ENCODE measurements at places on chromosomes 16 and 17. TPM values are rescaled to one million over a fixed set of nuclear protein-coding genes. Genes with fewer than 3 reads are reported as not detected.

Gene EVPLL
- total RNA-seq, result not detected

GRCh38 chr16:88754912-88755744, 29.9 kb downstream of the PIEZO1 start:
- H3K27me3 ChIP-seq, result no peaks in the 10 kb centered on the region
- peaks cover 15% of the 10 kb centered on the region for H3K4me1 ChIP-seq
- H3K36me3 ChIP-seq, result no peaks in the 10 kb centered on the region
- DNase-seq, result no peak
- H3K4me3 ChIP-seq, result no peak overlapping the region

GRCh38 chr17:77637818-77638575, 320.5 kb upstream of the TNRC6C start:
- peaks cover 40% of the 10 kb centered on the region for H3K27me3 ChIP-seq
- H3K27ac ChIP-seq, result no peak overlapping the region
- DNase-seq, result peak; percentile 36
- H3K4me1 ChIP-seq, result peaks cover 8% of the 10 kb centered on the region

- no peaks in the 10 kb centered on the region for H3K36me3 ChIP-seq
- DNase-seq, result no peak
- peaks cover 4% of the 10 kb centered on the region for H3K4me1 ChIP-seq
- H3K27ac ChIP-seq, result no peak overlapping the region
- no peaks in the 10 kb centered on the region for H3K27me3 ChIP-seq
Measured at GRCh38 chr16:17323171-17323570, 147.6 kb downstream of the XYLT1 start.

Gene PEMT
- 39.2 TPM for total RNA-seq

DNA sequence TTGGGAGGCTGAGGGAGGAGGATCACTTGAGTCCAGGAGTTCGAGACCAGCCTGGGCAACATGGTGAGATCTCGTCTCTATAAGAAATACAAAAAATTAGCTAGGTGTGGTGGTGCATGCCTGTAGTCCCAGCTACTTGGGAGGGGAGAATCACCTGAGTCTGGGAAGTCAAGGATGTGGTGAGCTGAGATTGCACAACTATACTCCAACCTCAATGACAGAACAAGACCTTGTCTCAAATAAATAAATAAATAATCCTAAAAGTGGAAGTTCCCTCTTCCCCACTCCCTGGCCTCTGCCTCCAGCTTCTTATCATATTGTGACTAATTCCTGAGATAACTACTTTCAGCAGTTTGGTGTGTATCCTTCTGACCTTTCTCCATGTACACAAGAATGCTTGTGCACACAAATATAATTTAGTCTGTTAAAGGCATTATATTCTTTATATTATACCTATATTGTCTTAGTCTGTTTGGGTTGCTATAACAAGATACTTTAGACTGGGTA, 23.5 kb upstream of the DNAJA2 start:
- H3K27ac ChIP-seq, result no peak overlapping the region
- no peaks in the 10 kb centered on the region for H3K4me1 ChIP-seq

Gene NKD1
- 54.7 TPM for total RNA-seq

Gene PRMT7
- total RNA-seq, result 71.9 TPM

DNA sequence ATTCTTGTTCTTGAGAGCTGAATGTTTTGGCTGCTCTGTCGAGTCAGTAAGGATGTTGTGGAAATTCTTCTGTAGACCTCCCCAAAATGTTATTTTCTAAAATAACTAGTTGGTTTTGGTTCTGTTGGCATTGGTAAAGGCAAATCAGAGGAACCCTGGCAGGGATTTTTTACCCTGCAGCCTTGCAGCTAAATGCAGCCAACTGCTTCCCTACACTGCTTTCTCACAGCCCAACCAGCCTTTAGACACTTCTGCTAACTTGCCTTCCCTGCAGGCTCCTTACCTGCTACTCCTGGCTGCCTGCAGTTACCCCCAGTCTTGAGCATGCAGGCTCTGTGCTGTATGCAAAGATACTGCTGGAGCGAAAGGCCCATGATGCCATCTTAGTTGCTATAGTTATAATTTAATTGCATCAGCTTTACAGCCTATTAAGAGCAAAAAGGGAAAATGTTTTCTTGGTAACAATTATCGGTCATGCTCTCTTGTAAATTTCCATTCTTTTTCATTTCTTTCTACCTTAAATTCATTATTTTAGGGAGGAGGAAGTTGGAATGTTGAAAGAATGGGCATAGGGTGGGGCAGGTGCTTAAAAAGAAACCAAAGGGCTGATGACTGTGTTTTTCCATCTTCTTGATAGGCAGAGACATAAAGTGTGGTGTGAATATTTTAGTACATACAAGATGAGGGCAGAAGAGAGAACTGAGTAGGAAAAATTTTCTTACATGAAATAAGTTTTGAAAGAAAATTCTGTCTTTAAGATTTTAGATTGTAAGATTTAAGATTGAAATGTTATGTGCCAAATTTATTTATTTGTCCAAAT, 20.0 kb downstream of the NUP93 start:
- peaks cover 6% of the 10 kb centered on the region for H3K4me1 ChIP-seq
- H3K27me3 ChIP-seq, result no peaks in the 10 kb centered on the region
- H3K27ac ChIP-seq, result no peak overlapping the region
- no peak for DNase-seq
- H3K4me3 ChIP-seq, result no peak overlapping the region

Gene RPA1
- 205 TPM for total RNA-seq

Gene CA7
- not detected for total RNA-seq

- no peak overlapping the region for H3K27ac ChIP-seq
- H3K4me3 ChIP-seq, result no peak overlapping the region
- no peaks in the 10 kb centered on the region for H3K36me3 ChIP-seq
- peak; percentile 44 for DNase-seq
Measured at GRCh38 chr17:78341559-78342448, 18.1 kb downstream of the SOCS3 start.

GRCh38 chr17:57657211-57657610, 87.9 kb downstream of the CCDC182 start:
- H3K4me1 ChIP-seq, result peaks cover 27% of the 10 kb centered on the region
- H3K4me3 ChIP-seq, result no peak overlapping the region
- no peak for DNase-seq
- peaks cover 18% of the 10 kb centered on the region for H3K36me3 ChIP-seq
- no peaks in the 10 kb centered on the region for H3K27me3 ChIP-seq

- DNase-seq, result no peak
- H3K27ac ChIP-seq, result peak overlapping the region; percentile 20
- no peaks in the 10 kb centered on the region for H3K36me3 ChIP-seq
- H3K4me1 ChIP-seq, result peaks cover 20% of the 10 kb centered on the region
Measured at GRCh38 chr16:88375236-88375975, 7.4 kb upstream of the ZNF469 start.

- H3K36me3 ChIP-seq, result no peaks in the 10 kb centered on the region
- H3K27me3 ChIP-seq, result no peaks in the 10 kb centered on the region
- no peak for DNase-seq
- no peak overlapping the region for H3K4me3 ChIP-seq
- no peaks in the 10 kb centered on the region for H3K4me1 ChIP-seq
Measured at GRCh38 chr17:2898255-2898926, 102.2 kb downstream of the RAP1GAP2 start.

Measured in neural crest cell (in vitro differentiated cells).